NCI-H2171 (cell line): ENCODE measurements at places on chromosomes 11 and 22.

- DNase-seq, result no peak
Observed at GRCh38 chr22:22396741-22397291, 111.7 kb downstream of the ZNF280B start.

GRCh38 chr11:131923309-131923708, 552.9 kb downstream of the NTM start:
- DNase-seq, result no peak

DNA sequence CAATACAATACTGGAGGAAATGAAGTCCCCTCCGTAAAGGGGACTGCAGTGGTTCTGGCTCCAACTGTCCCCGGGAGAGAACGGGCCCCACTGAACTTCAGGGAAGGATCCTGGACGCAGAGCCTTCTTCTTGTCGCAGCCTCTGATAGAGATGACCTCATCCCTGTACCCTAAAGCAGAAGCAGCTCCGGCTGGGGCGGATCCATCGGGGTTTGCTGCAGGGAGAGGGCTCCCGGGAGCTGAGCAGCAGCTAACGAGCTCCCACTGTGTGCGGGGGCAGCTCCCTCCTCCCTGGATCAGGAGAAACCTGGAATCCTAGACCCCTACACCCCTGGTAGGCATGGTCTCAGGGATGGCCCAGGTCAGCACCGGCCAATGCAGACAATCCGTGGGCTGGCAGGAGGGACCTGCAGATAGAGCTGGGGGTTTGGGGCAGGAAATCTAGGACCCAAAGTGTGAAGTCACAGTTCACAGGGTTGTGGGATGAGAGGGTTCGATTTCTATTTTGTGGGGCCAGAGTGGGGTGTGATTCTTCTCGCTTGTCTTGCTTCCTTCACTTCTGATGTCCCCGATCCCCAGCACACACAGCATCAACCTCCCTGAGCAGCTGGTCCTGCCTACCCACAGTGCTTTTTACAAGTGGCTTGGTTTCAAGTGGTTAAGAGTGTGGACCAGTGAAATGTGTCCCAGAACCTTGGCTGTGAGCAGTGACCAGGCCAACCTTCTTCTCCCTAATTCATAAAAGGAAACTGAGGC, 12.9 kb downstream of the KIAA0930 start:
- no peak for DNase-seq

DNA sequence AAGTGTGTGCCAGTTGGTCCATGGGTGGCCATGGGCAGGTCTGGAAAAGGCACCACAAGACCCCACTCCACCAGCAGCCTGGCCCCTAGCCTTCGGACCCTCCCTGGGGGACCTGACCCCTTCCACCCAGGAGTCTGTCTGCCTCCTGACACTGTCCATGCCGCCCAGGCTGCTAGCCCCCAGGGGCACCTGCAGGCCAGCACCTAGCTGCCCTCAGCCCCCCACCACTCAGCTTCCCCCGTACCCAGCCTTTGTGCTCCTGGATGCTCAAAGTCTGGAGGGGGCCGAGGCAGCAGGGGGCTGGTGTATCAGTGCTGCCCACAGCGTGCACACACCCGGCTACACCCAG, 34.3 kb upstream of the OR10G7 start:
- DNase-seq, result no peak

DNA sequence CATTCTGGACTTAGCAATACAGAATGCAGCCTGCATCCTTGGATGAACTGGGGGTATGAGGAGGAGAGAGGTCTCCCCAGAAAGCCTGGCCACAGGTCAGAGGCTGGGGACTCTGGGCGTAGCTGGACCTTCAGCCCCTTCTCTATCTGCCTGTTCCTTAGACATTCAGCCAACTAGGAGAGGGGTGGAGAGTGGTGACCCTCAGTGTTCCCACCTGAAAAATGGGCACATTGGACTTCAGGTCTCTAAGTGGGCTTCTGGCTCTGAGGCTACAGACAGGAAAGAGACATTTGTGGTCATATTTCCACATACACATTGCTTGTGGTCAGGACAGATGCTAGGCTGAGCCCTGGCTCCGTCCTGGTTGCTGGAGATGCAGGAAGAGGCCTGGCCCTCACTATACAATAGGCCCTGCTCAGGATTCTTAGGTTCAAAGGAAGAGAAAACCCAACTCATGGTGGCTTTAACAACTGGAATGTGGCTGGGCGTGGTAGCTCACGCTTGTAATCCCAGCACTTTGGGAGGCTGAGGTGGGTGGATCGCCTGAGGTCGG, 30.1 kb upstream of the CBX7 start:
- no peak for DNase-seq

DNA sequence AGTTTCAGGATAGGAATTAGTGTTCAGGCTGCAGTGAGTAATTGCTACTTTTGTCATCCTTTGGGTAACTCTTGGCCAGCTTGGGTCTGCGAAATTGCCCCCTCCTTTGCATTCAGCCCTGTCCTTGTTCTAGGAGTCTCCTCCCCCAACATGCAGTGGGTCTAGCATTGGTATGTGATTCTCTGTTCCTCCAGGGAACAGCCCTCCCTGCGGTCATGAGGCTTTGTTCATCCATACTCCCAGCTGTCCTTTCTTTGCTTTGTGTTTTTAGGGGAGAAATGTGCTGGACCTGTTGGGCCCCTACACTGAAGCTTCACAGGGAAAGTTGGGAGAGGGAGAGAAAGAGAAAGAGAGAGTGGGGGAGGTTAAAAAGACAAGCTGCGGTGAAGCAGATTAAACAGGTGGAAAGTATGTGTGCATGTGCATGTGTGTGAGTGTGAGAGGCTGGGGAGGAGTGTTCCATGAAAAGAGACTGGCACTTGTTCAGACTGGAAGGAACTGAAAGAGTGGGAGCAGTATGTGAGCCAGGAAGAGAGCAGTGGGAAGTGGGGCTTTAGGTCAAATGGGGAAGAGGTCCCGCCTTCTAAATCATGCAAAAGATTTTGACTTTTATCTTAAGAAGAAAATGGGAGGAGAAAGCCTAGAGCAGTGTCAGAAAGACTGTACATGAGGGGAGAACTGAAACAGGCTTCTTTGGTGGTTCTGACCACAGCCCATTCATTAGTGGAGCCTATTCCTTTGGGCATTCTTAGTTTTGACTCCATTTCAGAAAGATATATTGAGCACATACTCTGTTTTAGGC, 17.9 kb upstream of the SESN3 start:
- DNase-seq, result no peak

- DNase-seq, result no peak
Observed at GRCh38 chr11:27563201-27563600, 56.6 kb upstream of the LIN7C start.

DNA sequence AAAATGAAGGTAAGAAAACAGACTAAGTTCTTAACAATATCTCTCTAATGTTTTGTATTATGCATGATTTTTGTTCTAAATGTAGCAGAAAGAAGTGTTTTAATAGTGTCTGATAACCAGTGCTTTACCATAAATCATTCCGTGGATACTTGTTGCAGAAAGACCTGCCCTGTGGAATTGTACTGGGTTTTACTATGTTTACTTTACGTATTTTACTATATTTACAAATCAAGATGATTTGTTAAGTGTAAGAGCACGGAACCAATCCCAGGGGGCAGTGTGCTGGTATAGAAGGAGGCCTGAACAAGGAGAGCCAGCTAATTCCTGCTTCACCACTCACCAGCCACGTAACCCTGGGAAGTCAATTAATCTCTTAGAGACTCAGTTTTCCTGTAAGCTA, 1.4 kb downstream of the HTR3B start:
- DNase-seq, result no peak

DNA sequence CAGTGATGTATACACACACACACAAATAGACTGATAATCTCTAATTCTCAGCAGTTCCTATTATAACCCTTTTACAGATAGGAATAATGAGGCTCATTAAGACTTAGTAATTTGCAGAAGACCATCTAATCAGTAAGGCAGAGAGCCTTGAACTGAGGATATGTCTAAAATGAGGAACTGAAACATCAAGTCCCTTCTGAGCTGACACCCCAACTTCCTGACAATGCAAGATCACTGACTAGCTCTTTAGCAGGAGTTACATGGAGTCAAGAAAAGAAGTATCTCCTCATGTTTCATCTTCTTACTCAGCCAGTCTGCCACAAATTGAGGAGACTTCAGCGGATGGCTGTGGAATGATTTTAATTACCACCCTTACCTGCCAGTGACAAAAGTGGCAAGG, 193.0 kb downstream of the MSANTD4 start:
- no peak for DNase-seq

- no peak for DNase-seq
Observed at GRCh38 chr22:47166033-47166404, 403.6 kb downstream of the TBC1D22A start.

GRCh38 chr11:129144256-129144655, 47.9 kb downstream of the ARHGAP32 start:
- DNase-seq, result no peak

DNA sequence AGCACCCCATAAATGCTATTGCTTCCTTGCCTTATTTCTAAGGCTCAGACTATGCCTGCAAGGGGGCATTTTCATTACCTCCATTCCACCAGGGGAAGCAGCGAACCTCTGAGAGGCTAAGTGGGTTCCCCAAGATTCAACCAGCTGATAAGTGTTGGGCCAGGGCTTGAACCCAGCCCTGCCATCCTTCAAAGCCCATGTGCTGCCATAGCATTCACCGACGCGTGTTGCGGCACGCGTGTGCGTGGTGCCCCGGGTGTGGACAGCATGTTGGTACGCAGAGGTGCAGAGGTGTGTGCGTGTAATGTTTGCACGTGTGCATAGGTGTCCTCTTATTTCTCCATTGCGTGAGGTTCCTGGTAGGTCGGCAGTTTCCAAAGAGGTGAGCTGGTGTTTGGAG, 66.0 kb upstream of the PPARA start:
- DNase-seq, result no peak

DNA sequence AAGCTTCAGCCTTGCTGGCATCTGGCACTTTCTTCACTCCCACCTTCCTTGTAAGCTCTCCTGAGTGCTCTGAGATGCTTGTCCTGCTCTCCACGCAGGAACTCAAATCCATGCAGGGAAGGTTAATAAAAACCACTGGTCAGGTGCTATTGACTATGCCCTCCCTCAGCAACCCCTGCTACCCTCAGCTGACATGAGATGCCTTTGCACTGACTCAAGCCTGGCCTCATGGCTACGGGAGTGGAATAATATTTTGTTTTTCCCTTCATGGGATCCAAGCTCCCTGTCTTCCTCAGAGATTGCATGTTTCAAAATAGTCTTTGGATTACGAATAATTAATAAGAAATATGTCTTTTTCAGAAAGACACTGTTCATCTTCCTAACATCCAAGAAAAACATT, 31.7 kb upstream of the ABCC8 start:
- no peak for DNase-seq

DNA sequence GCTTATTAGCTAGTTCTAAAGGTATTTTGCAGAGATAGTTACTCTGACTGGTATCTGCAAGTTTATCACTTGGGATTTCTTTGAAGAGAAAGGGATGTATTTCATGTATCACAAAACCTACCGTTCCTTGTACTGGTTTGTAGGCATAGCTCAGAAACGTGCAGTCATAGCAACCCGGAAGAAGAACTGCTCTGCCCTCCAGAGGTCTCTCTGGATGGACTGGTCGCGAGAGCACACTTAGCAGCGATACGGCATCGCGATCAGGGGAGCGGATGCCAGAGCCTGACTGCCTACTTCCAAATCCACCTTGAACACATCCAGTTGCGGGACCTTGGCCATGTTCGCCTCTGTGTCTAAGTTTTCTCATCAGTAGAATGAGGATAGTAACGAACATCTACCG, 143.3 kb downstream of the WNT7B start:
- no peak for DNase-seq

DNA sequence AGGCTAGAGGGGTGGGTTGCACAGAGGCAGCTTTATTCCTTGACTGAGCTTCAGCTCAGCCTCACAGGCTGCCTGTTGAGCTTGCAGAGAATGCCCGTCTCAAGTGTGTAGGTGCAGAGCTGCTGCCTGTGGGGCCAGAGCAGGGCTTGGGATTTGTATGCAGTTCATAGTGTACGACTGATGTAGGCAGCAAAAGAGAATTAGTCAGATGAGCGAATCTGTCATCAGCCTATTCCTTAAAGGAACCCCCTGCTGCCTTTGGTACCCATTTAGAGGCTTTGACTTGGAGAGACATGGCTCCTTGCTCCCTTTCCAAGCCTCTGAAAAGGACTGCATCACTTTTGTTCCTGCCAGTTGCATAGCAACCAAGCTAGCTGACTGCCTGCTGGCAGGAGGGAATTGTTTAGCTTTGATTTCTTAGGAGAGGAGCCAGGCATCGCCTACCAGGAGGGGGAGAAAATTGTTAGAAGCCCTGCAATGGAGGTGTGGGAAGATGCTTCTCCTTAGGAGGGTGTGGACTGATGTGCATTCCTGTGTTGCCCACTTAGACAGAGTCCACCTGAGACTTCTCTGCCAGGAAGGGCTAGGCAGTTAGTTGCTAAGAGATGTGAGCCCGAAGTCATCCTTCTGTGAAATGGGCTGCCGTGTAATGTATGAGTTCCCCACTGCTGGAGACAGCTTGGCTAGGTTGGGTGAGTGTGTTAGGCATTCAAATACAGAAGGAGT, 10.9 kb downstream of the ACO2 start:
- peak; percentile 33 for DNase-seq

DNA sequence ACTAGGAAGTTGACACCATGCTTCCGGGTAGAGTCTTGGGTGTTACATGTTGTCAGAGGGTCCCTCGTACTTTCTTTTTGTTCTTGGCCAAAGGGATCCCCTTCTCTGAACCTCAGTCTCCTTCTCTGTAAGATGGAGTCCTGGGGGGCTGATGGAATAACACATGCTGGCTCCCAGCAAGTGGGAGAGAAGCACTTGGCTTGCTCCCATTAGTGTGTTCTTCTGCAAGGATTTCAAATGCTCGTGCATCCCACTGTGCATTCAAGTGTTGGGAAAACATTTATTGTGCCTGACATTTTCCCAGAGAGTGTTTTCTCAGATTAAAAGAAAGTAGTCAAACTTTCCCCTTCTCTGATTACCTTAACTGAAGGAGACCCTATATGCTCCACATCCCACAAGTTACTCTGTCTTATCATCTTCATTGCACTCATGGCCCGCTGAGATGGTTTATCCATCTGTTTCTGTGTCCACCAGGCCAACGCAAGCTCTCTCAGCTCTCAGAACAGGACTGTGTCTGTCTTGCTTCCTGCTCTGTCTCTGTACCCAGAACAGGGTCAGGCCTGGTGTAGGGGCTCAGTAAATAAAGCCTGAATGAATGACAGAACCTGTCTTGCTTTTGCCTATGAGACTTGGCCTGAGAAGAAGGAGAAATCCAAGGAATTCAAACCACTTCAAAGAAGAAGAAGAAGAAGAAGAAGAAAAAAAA, 16.0 kb upstream of the TIMP3 start:
- DNase-seq, result no peak
